ENCODE measurements at places on chromosomes 11 and 22.

DNA sequence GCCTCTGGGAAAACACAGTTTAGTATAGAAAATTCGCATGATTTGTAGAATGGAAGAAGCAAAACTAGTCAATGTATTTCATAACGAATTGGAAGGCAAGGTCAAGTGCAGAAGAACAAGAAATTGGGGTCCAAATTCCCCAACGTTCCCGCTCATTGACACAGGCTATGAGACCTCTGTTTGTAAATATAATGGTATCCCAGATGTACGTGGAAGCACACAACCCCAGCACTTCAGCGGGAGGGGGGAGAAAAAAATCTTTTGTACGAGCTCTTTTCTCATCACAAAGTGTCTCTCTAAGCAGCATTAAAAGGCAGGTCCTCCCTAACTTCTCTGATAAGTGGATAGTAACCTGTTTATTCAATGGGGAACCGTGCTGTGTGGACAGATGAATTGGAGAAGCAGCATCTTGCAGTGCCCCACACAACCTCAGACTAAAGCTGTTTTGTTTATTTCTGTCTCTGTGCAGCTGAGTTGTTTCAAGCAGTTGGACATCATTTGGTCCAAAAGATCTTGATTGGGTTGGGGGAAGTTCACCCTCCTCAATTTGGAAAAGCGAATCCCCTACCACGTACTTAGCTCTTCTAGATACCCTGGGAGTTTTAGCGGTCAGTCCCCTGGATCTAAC is 1.1 kb upstream of the GAB2 start:
- DNase-seq, result no peak

DNA sequence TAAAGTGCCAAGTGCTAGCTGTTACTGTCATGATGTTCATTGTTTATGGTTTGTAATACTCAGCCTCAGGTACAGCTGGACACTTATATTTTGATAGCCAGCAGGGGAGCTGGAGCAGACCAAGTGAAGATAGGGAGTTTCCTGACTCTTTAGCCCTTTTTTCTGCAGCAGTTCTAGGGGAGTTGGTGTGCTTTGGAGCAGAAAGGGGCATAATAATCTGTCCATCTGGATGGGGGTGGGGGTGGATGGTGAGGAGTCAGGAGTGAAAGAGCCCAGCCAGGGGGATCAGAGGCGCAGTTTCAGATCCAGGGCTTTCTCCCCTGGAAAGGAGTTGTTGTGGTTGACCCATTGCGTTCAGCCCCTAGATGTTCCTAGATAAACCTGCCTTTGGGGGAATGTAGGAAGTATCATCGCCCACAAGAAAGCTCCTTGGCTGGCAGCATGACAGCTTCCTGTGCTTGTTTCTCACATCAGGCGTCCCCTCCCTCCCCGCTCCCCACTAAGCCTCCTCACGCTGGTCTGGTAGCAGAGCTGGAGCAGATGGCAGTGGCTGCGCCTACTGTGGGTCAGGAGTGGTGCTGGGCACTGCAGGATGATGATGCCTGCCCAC is 41.9 kb downstream of the MED15 start:
- peak; percentile 50 for DNase-seq

GRCh38 chr22:46039535-46039934 is 62.6 kb upstream of the WNT7B start:
- DNase-seq, result no peak

GRCh38 chr11:124873951-124874350 is 8.7 kb downstream of the ROBO3 start:
- DNase-seq, result no peak

DNA sequence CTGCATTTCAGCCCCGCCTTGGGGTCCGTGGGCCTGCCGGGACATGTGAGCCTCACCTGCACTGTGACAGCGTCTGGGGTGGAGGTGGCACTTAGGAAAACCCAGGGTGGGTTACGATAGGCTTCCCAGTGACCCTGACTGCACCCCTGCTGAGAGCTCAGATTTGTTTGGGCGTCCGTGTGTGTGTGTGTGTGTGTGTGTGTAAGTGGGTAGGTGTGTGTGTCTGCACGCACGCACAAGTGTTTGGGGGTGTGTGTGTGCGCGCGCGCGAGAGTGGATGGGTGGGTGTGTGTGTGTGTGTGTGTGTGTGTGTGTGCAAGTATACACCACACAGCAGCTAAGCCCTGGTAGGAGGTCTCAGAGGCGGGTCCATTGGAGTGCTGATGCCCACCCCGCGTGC is 12.1 kb upstream of the ARHGAP8 start:
- DNase-seq, result no peak

- no peak for DNase-seq
Observed at GRCh38 chr22:44914026-44914721, 95.6 kb downstream of the PHF21B start.

GRCh38 chr11:43532041-43532440 is 148.5 kb upstream of the HSD17B12 start:
- no peak for DNase-seq

- DNase-seq, result peak; percentile 35
Observed at GRCh38 chr22:33781411-33781810, 138.9 kb downstream of the LARGE1 start.

- no peak for DNase-seq
Observed at GRCh38 chr11:13450832-13451397, 12.1 kb downstream of the BTBD10 start.

GRCh38 chr22:27853424-27853823 is 51.9 kb upstream of the MN1 start:
- DNase-seq, result no peak

- peak; percentile 62 for DNase-seq
Observed at GRCh38 chr11:85941380-85941973, 86.3 kb downstream of the CCDC83 start.

- DNase-seq, result no peak
Observed at GRCh38 chr11:130179396-130180306, 20.1 kb downstream of the ST14 start.

DNA sequence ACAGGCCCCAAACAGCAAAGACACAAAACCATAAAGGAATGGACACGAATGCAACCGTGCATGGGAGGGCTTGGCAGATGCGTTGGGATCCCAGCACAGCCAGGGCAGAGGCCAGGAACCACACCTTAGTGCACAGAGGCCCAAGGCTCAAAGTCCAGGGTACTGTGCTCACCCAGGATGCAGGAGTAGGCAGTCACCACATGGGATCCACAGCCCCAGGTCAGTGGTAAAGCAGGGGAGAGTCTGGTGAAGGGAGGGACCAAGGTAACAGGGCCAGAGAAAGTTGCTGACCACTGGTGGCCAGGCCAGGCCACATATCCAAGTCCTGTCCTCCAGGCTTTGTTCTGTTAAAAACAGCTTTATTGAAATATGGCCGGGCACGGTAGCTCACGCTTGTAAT is 6.5 kb upstream of the CERK start:
- no peak for DNase-seq

GRCh38 chr22:39773976-39774539 is 119.5 kb downstream of the ENTHD1 start:
- no peak for DNase-seq

DNA sequence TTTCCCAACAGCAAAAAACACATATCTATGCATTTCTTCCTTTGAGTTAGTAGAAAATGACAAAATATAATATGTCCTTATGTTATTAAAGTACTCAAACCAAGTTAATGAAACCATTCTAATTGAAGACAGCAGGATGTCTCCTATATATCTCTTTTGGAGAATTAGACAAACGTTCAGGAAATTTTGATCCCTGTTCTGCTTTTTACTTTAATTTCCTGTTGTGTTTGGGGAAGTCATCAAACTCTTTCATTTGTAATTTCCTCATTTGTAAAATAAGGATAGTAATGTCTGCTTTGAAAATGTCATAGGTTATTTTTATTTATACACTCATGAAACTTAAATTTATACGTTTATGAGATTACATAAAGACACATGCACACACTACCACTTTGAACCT is 281.8 kb upstream of the ANO5 start:
- no peak for DNase-seq

- DNase-seq, result no peak
Observed at GRCh38 chr11:117232911-117233409, 489 bp downstream of the RNF214 start.

DNA sequence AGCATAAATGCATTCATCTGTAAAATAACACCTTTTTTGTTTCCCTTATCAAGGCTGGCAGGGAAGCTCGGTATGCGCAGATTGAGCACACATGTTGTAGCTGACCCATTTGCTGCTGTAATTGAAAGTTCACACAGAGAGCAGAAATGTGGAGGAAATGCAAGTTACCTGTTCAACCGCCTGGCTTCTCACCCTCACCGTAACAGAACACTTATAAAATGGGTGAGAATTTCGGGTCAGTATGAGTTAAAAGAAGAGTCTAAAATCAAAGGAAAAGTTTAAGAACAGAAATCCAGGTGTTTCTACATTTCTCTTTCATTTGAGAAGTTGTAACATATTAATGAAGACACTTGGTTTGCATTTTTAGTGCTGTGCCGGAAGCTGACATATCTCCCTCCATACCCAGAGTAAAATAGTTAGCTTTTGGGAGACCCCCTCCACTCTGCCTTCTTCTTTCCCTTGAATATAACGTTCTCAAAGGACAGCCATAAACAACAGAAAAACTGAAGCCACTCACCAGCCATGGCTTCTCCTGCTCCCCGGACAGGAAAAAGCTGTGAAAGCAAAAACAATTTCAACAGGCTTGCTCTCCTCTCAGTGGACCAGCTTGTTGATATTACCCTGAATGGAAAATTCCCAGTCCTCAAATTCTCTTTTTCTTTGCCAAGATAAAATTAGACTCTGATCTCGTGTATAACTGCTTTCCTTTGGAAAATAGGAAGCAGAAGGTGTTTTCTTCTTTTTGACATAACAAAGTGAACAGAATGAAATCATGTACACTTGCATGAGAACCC is at the start of gene CASP12:
CASP12 (minus strand) TSS at position 570 of the 794 bp plus-strand sequence.
- no peak for DNase-seq

DNA sequence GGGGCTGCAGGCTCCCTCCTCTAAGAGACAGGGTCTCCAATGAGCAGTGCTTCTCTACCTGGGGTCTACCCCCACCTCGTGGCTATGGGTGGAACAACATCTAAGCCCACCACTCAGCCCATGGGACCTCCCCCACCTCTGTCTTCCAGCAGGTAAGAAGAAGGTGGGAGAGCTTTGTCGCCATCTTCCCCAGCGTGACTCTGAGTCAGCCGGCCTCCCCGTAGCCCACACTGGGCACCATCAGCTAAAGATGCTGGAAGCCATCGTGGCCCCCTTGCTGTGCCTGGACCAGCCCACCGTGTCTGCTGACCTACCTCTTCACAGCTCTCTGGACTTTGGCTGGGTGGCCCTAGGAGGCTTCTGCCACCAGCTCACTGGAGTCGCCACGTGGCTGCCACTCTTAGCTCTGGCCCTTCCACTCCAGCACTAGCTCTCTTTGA is 944 bp downstream of the C11orf86 start:
- DNase-seq, result peak; percentile 17

DNA sequence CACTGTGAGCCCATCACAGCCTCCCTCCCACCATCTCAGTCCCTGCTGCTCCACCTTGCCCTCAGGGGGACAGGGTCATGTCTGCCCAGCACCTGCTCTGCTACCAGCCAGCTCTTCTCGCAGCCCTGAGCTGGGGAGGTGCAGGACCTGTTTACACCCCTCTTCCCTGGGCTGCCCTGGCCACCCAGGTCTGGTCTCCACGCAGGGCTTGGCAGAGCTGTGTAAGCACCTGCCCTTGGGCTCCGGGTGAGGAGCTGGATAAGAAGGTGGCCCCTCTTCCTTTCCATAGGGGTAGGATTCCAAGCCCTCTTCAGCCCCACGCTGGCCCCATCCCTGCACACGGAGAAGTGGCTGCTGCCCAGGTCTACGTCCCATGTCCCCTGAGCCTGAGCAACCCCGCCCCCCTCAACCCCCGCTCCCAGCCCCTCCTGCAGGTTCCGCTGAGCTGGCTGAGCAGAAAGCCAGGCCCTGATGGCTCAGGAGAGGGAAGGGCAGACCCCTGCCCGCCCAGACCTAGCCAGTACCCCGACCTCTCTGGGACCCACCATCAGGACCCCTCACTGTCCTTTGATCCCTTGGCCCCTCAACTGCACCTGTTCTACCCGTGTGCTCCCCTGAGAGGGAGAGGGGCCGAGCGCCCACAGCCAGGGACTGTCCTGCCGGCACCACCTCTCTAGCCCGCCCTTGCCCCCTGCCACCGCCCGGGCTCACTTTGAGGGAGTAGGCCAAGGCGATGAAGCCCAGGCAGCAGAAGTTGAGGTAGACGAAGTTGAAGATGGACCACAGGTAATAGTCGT is 3.2 kb downstream of the IFITM10 start:
- DNase-seq, result no peak

- DNase-seq, result no peak
Observed at GRCh38 chr22:17984114-17984513, 40.2 kb downstream of the MICAL3 start.

- DNase-seq, result no peak
Observed at GRCh38 chr22:19823902-19824211, 30.8 kb downstream of the GNB1L start.

DNA sequence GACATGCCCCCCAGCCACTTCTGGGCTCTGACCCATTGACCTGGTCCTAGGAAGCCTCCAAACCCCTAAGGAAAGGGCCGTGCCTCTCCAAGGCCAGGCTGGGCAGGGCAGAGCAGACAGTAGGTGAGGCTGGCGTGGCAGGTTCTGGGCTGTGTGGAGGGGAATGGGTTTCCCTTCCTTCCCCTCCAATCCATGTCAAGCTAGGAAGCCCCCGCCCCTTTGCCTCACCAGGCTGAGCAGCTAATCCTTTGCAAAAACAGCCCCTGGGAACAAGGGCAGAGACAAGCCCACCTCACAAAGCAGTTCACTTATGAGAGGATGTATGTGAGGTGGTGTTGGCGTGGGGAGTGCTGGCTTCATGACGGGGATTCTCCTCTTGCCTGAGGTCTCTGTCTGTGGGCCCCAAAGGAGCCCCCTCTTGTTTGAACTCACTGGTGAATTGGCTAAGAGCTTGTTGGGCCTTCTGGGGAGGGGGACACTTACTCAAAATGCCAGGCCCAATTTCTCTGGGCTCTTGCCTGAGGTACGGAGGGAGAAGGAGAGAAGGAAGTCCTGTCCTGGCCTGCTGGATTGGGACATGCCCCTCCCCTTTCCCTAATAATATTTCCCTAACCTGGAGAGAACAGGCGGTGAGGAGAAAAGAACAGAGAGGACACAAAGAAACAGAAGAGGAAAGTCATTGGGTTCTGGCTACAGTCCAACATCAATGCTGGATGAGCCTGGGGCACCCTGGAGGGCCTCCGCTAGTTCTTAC is 1.6 kb upstream of the TRIM29 start:
- DNase-seq, result no peak

- DNase-seq, result no peak
Observed at GRCh38 chr11:121795174-121795573, 320.8 kb downstream of the BLID start.

GRCh38 chr11:119361056-119361787 is 14.7 kb upstream of the MFRP start:
- peak; percentile 75 for DNase-seq

- no peak for DNase-seq
Observed at GRCh38 chr22:49199224-49199623, 628.4 kb downstream of the BRD1 start.

- DNase-seq, result no peak
Observed at GRCh38 chr11:60988658-60989057, 17.2 kb downstream of the CD6 start.

- no peak for DNase-seq
Observed at GRCh38 chr22:30876915-30877553, 91.5 kb downstream of the MORC2 start.
